ENCODE measurements at places on chromosomes 5 and 9. TPM values are rescaled to one million over a fixed set of nuclear protein-coding genes. Genes with fewer than 3 reads are reported as not detected.

GRCh38 chr5:36744773-36745589 lies 131.6 kb upstream of the NIPBL start:
- DNase-seq: no peak

CEL gene
- total RNA-seq: not detected

DNA sequence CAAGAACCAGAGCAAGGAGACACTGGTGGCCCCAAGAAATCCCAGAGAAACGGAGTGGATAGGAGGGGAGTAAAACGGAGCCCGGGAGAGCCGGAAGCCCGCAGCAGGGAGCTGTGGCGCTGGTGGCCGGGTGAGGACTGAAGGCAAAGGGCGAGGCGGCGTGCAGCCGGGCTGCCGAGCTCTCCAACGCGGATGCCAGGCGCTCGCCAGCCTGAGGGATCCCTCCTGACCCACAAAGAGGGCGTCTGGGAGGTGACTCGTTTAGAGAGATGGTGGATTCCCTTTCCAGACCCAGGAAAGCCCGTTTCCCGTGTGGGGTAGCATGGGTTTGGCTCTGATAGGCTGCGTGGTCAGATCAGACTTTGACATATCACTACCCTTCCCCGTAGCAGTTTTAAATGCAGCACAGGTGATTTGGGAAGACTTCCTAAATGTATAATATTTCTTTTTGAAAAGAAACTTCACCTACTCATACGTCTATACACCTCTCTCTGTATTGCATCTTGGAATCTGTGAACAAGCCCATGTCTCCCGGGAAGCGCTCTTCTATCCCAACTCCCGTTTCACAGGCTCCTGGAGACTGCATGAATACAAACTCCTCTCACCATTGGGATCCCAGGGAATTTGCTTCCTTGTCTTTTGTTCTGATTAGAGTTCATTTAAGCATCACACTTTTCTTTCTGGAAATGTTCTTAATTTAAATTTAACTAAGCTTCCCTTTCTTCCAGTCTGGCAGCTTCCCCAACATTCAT lies 158.1 kb downstream of the C9orf152 start:
- peak; percentile 9 for DNase-seq

GRCh38 chr9:14213504-14213903 lies 100.4 kb downstream of the NFIB start:
- no peak for DNase-seq

DNA sequence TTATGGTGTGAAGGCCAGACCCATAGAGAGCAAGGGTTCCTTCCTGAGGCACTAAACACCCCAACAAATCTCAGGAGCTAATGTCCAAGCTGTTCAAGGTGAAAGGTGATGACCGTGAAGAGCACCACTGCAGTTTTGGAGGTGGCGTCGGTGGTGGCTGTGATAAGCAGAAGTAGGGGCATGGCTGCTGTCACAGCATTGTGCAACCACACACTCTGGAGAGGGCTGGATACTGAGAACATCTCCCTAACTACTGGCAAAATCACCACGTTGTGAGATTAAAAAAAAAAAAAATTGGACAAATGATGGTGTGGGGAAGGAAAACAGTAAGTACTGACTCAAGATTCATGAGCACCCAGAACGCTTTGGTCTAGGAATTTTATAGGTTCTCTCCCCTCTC lies 156.5 kb downstream of the PJA2 start:
- no peak for DNase-seq

DNA sequence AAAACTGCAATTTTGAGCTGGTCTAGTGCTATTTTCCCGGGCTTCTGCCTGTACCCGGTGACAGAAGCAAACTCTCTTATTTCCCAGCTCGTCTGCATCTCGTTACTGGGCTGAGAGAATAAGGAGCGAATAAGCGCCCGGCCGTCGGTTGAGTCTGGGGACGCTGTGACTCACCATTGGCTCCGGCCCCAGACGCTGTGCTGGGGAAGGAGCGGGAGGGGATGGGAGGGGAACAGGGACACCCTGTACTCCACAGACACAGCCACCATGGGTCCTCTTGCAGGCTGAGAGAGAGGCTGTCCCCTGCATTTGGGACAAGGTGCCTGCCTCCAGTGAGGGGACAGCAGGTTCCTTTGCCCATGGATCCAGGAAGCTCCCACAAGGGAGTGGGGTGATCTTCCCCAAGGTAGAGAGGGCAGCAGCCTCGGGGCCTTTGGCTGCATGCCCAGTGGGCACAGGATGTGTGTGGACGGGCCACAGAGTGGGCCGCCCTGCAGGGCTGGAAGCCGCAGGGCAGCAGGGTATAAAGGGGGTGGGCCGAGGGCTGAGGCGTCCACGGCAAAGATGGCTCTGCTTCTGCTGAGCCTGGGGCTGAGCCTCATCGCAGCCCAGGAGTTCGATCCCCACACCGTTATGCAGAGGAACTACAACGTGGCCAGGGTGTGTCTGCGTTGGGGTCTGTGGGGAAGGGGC lies at the start of gene LCN9:
LCN9 (plus strand) TSS at position 552 of the 693 bp plus-strand sequence; CDS start at position 565, 13 bp downstream.
- no peak for DNase-seq

HBEGF gene
- total RNA-seq: 3.2 TPM

DNA sequence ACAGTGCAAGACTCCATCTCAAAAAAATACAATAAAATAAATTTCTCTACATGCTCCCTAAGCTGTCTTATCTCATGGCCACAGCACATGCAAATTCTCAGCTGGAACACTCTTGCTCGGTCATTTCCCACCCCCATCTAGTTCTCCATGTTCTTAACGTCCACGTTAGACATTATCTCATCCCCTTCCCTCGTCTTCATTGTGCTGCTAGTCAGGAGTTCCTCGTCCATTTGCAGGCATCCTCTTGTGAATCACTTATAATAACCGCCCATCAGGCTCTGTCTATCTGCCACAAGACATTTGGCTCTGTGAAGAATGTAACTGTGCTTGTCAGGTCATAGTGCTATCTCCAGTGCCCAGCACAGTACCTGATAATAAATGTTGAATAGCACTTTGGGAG lies 32.9 kb upstream of the GOLGA1 start:
- DNase-seq: no peak

- DNase-seq: no peak
These were observed 25.2 kb upstream of the TNFAIP8 start for GRCh38 chr5:119330367-119331183.

Data from T-helper 17 cell (primary cell).